ENCODE measurements at places on chromosomes 1 and 21.
A peak's percentile ranks its signal among the peaks of the same experiment; 100 is the strongest.

- no peak for DNase-seq
Observed at GRCh38 chr1:35706846-35707600, 11.7 kb downstream of the C1orf216 start.

GRCh38 chr1:182634306-182635072, 30.3 kb upstream of the RGS16 start:
- no peak for DNase-seq

GRCh38 chr1:27152004-27152828, 2.7 kb downstream of the SLC9A1 start:
- peak; percentile 35 for DNase-seq

GRCh38 chr1:196685506-196685905, 33.7 kb downstream of the CFH start:
- no peak for DNase-seq

- DNase-seq: no peak
Observed at GRCh38 chr1:197677752-197678295, 97.5 kb downstream of the DENND1B start.

- no peak for DNase-seq
Observed at GRCh38 chr21:41443562-41443961, 17.5 kb downstream of the MX1 start.

DNA sequence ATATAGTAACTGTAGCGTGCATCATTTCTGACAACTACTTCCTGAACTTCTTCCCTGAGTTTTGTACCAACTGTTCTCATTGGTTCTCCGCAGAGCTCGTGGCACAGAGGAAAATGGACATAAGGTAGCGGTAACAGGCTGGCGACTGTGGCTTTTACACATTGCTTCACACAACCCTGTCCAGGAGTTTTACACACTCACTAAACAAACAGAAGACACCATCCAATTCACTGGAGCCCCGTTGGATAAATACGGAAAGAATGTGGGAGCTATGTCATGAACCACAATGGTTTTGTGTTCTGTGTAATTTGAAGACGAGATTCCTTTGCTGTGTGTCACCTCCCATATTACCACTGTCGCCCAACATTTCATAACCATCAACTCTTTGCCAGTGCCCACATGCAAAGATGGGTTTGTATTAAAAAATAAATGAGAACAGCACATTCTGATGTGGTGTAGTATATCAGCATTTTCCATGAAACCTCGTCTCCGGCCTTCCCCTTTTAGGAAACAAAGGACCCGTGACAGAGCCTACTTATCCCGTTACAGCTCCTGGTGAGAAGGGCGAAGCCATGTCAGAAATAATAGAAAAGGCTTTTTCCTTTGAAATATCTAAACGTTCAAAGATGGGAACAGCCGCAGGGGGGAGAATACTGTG, 47.4 kb upstream of the ENAH start:
- peak; percentile 99 for DNase-seq

GRCh38 chr1:39409055-39409816, 82.2 kb upstream of the BMP8A start:
- DNase-seq: peak; percentile 79

DNA sequence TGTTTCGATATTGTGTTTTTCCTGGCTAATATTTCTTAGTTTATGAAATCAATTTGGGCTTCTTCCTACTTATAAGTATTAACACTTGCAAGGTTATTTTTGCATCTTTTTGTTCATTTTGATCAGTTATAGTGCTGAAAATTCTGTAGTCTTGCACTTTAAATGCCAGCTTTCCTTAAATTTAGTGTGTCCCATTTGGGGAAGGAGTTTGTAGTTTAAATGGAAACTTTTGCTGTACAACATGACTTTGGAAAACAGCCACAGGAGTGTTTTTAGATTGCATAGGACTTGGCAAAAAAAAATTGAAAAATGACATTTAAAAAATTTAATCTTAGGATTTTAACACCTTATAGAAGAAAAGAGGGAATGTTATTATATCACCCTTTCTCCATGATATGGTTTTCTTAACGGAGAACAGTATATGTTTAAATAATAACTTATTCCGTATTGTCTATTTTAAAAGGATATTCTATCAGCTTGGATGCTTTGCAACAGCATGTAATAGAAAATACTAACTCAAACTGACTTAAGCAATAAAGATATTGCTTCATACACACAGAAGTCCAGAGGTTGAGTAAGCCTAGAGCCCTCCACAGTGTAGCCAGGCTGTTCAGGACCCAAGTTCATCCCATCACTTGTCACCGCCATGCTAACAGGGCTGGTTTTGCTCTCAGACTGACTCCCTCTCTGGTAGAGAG, 53.8 kb downstream of the LYPLAL1 start:
- no peak for DNase-seq

DNA sequence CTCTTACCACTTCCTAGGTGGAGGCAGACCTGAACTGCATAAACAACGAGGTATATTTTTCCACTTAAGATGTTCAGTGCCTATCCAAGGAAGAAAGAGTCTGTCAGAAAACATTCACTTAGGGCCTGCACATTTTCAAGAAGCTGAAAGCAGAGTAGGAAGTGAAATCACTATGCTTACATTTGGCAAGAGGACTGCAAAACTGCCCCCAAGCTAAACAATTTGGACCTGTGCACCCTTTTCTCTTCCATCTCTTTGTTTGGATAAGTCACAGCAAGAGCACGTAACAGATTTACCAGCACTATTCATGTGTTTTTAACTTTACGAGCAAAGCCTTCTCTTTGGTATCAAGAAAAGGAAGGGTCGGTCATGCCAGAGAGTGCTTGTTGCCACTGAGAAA, 13.2 kb upstream of the BEND5 start:
- DNase-seq: no peak

DNA sequence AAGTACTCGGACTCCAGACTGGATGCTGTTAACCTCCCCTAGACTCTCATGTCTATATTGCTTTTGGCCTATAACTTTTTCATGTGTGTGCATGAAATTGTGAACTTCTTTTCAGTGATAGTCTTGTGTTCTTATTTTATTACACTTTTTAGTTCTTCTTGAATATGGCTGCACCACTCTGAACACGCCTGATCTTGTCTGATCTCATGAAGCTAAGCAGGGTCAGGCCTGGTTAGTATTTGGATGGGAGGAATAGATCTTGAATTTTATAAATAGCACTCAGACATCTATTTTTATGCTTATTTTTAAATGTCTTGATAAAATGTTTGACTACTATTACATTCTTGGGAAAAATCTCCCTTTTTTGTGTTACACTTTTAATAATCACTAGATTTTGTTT, 22.4 kb downstream of the TCP10L start:
- no peak for DNase-seq

- DNase-seq: no peak
Observed at GRCh38 chr1:176800978-176801513, 338.1 kb downstream of the PAPPA2 start.

DNA sequence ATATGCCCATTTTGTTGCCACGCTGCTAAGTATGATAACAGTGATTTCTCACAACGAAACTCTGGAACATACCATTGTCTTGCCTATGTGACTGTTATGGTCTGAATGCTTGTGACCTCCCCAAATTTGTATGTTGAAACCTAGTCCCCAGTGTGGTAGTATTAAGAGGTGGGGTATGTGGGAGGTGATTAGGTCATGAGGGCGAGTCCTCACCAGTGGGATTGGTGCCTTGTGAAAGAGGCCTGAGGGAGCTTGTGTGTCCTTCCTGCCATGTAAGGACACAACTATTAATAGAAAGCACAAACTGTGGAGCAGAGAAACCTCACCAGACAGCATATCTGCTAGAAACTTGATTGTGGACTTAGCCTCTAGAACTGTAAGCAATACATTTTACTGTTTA, 84.6 kb downstream of the SELENOF start:
- DNase-seq: no peak

DNA sequence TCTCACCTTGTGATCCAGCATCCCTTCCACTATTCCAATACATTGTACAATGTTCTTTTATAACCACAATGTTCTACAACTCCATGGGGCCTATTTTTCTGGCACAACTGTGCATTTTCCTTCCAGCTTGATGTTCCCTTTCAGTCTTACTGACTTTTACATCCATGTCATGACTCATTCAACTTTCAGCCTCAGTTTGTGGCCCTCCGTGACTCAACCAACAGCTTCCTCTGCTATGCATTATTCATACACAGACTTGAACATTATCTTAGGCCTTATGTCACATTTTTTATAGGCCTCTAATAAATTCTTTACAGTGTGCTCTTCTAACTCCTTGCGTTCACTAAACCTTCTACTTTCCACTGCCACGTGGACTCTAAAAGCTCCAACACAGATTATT, 119.4 kb upstream of the PRMT6 start:
- peak; percentile 95 for DNase-seq
